Kidney glomerular epithelial cell (primary cell): ENCODE measurements at places on chromosomes 12 and 14.

- DNase-seq = no peak
Observed at GRCh38 chr12:56387152-56387736, 24.6 kb upstream of the APOF start.

DNA sequence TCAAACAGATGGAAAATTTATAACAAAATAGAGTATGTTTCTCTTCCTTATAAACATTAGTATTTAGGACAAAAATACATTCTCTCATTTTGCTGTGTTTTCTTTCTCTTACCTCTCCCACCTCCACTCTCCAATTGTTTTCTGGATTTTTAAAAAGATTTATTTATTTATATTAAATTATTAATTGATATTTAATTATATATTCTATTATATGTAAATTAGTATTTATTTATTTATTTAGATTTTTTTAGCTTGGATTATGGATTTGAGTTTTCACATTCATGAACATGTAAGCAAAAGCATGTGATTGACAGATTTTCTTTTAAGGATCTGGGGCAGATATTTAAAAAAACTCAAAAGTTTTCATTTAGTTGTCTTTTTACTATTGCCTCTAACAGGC, 35.6 kb downstream of the SCN8A start:
- no peak for DNase-seq

- no peak for DNase-seq
Observed at GRCh38 chr14:60637479-60638315, 11.6 kb downstream of the SIX1 start.

GRCh38 chr12:52713960-52714886, 10.9 kb upstream of the KRT77 start:
- DNase-seq = no peak

DNA sequence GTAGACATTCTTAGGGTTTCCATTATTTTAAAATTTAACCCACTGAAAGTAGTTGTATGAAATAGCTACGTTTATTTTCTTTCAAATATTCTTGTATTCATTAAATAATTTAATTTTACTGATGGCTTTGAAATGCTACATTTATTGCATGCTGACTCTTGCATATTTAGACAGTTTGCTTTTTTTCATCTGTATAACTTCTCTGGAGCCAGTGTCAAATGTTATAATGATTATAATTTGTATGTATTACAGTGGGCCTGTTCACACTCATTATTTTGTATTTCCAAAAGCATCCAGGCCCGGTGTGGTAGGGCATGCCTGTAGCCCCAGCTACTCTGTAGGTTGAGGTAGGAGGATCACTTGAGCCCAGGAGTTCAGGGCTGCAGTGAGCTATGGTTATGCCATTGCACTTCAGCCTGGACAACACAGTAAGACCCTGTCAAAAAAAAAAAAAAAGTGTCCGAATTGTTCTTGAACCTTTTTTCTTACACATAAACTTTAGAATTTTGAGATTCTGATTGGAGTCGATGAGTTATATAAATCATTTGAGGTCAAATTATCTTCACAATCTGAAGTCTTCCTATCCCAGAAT, 905 bp downstream of the ZNF84 start:
- DNase-seq = no peak

DNA sequence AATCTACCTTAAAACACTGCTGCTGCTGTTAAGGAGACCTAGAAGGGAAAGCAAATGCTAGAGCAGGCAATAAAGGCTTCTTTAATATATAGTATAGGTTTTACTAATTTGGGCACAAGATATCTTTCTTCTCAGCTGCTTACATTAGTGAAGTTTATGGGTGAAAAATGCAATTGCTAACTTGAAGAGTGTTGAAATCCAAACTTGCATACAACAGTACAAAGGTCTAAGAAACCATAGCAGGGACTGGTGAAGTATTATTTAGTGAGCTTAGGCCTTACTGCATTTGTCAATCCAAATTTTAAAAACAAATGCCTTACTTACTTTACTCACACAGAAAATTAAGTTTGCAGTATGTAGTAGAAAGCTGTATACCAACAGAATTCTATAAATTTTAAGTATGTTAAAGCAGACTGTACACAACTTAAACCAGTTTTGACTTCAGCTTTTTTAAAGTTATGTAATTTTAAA, 1.4 kb upstream of the AP4S1 start:
- no peak for DNase-seq

GRCh38 chr12:79686171-79686570, 4.6 kb downstream of the PAWR start:
- DNase-seq = no peak

- peak; percentile 91 for DNase-seq
Observed at GRCh38 chr14:103576371-103577024, 13.7 kb downstream of the COA8 start.
